ENCODE measurements at places on chromosomes 16 and 17.

DNA sequence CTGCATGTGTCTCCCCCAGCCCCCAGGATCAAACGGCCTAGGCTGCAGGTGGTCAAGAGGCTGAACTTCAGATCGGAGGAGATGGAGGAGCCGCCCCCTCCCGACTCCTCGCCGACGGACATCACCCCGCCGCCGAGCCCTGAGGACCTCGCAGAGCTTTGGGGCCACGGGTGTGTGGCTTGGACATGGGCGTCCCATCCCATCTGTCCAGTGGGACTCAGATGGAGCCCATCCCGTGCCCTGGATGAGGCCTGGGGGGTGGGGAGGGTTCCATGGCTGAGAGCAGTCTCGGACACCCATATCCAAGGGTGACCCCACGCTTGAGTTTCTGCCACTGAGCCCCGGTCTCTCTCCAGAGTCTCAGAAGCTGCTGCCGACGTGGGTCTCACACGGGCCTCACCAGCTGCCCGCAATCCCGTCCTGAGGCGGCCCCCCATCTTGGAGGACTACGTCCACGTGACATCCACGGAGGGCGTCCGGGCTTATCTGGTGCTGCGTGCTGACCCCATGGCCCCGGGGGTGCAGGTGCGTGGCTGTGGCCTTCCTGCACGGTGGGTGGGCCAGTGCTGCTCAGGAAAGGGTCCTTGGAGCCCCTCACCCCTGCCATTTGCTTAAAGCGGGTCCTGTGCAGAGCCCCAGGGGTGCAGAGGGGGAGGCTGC lies 901 bp downstream of the CHTF18 start:
- no peak for DNase-seq

- DNase-seq, result no peak
Observed at GRCh38 chr16:5537347-5537746, 439.8 kb upstream of the EEF2KMT start.

- DNase-seq, result no peak
Observed at GRCh38 chr16:66167564-66168291, 198.8 kb upstream of the CDH5 start.

GRCh38 chr17:61248399-61248798 lies 151.2 kb upstream of the TBX2 start:
- DNase-seq, result no peak

DNA sequence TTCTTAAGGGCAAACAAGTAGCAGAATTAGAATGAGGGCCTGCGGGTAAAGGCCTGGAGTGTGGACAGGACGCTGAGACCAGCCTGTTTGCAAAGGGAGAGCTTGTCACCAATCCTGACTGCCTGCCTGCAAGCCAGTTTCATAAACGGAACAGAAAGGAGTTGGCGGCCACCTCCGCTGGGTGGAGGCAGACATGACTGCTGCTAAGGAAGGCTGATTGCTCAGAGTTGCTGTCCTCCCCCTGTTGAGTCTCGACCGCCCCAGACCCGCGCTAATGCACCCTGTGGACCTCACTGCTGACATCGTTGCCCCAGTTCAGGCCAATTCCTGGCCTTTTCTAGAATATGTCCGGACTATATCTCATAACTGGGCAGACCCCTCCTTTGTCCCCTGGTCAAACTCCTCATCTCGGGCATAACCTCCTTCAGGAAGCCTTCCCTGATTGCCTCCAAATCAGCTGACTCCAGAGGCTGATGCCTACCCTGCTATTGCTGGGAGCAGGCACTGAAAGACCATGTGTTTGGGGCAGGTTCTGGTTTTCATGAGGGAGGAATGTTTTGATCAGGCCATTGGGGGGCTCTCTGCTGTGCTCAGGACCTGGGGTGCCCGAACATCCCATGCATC lies 153.0 kb upstream of the CIBAR2 start:
- DNase-seq, result no peak

DNA sequence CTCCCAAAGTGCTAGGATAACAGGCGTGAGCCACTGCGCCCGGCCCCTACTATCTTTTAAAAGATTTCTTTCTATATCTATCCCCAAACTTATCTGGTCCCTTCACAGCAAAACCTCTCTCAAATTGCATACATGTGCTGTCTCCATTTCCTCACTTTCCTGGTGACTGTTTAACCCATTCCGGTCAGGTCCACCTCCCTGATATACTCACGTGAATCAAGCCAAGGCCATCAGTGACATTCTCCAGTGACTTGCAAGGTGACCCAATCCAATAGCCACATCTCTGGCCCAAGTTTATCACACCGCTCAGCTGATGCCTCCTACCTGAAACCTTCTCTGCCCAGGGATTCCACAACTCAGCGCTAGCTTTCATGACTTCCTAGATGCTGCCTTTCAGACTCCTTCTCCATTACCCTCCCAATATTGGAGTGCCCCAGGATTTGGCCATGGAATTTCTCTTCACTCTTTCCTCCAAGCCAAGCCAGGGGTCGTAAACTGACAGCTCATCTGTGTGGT lies 1.4 kb upstream of the CTCF start:
- no peak for DNase-seq

- no peak for DNase-seq
Observed at GRCh38 chr17:59870482-59870881, 22.3 kb downstream of the TUBD1 start.
